ENCODE measurements at places on chromosomes 2 and 18. TPM values are rescaled to one million over a fixed set of nuclear protein-coding genes. Genes with fewer than 3 reads are reported as not detected.

Gene OR6B2
- not detected for total RNA-seq

Gene ST6GAL2
- total RNA-seq, result not detected

Gene MDH1B
- 0.57 TPM for total RNA-seq

Gene DLX1
- not detected for total RNA-seq

Gene TUBA3E
- not detected for total RNA-seq

Gene SNRPD1
- 102 TPM for total RNA-seq

Gene SOX11
- total RNA-seq, result not detected

Gene IL1B
- not detected for total RNA-seq

Gene CXCR1
- 0.55 TPM for total RNA-seq

Gene SCYGR3
- not detected for total RNA-seq

GRCh38 chr2:239670463-239671120 lies 269.8 kb upstream of the HDAC4 start:
- no peaks in the 10 kb centered on the region for H3K36me3 ChIP-seq
- no peaks in the 10 kb centered on the region for H3K4me1 ChIP-seq
- no peak overlapping the region for H3K27ac ChIP-seq
- no peak for DNase-seq
- H3K27me3 ChIP-seq, result no peaks in the 10 kb centered on the region
- no peak overlapping the region for H3K4me3 ChIP-seq

DNA sequence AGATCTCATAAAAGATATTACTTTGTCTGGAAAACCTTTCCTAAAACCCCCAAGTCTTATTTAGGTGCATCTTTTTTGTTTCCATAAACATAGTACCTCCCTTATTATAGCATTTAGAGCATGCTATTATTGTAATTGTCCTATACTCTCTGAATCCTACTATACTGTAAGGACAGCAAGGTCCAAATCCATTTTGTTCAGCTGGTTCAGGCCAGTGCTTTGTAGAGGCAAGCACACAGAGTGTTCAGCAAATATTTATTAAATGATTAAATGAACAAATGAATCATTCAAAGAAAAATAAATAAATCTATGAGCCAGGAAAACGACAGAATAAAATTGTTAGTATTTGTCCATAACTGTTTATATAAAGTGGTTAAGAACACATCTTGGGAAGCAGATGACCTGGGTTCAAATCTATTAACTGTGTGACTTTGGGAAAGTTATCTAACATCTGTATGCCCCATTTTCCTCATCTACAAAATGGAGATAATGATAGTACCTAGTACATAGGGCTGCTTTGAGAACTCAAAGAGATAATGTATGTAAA lies 86.0 kb downstream of the COL3A1 start:
- H3K27me3 ChIP-seq, result no peaks in the 10 kb centered on the region
- H3K4me1 ChIP-seq, result no peaks in the 10 kb centered on the region
- DNase-seq, result no peak
- no peak overlapping the region for H3K4me3 ChIP-seq

DNA sequence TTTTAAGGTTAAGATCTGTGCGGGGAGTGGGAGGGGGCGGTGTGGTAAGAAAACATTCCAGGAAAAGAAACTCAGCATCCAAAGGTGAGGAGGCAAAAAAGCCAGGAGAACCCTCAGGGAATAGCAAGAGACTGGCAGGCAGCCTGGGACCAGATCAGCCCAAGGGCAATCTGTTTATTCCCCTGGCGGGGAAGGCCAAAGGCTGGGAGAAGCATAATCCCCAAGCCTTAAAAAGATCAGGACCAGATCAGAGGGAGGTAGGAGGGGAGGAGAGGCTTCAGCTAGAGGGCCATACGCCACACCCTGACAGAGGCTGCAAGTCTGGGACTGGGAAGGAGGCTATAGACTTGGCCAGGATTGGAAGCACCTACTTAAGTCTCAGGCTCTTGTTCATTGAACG lies 163.0 kb upstream of the PXDN start:
- H3K27ac ChIP-seq, result no peak overlapping the region
- no peaks in the 10 kb centered on the region for H3K27me3 ChIP-seq
- no peak for DNase-seq
- no peaks in the 10 kb centered on the region for H3K36me3 ChIP-seq
- no peaks in the 10 kb centered on the region for H3K4me1 ChIP-seq

GRCh38 chr2:231379266-231380215 lies 16.0 kb upstream of the B3GNT7 start:
- DNase-seq, result no peak
- no peak overlapping the region for H3K4me3 ChIP-seq
- H3K4me1 ChIP-seq, result no peaks in the 10 kb centered on the region
- H3K27ac ChIP-seq, result no peak overlapping the region
- H3K27me3 ChIP-seq, result no peaks in the 10 kb centered on the region

DNA sequence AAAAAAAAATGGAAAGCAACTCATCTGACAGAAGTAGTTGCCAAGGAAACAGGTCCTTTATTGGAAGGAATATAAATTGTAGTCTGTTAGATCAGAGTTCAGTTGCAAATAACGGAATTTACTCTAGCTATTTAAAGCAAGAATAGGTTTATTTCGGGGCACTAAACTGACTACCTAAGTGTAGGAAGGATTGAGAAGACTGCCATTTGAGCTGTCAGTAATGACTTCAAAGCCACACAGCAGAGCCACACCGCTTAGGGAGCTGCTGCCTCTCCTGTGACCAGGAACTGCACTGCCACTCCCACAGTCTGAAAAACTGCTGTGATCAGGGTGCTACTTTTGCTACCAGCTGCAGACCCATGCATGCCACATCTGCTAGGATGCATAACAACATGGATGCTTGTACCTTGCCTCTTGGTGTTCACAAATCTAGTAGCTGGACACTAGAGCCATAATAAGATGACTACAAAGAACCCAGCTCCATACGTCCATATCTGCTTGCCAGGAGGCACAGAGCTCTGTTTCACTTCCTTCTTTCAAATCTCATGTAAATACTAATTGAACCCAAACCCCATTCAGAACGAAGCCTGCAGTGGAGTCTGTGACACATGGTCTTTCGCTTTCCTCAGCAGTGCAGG lies 2.2 kb downstream of the DSG2 start:
- no peak for DNase-seq
- H3K4me3 ChIP-seq, result no peak overlapping the region
- H3K36me3 ChIP-seq, result no peaks in the 10 kb centered on the region
- H3K27me3 ChIP-seq, result peaks cover 40% of the 10 kb centered on the region

DNA sequence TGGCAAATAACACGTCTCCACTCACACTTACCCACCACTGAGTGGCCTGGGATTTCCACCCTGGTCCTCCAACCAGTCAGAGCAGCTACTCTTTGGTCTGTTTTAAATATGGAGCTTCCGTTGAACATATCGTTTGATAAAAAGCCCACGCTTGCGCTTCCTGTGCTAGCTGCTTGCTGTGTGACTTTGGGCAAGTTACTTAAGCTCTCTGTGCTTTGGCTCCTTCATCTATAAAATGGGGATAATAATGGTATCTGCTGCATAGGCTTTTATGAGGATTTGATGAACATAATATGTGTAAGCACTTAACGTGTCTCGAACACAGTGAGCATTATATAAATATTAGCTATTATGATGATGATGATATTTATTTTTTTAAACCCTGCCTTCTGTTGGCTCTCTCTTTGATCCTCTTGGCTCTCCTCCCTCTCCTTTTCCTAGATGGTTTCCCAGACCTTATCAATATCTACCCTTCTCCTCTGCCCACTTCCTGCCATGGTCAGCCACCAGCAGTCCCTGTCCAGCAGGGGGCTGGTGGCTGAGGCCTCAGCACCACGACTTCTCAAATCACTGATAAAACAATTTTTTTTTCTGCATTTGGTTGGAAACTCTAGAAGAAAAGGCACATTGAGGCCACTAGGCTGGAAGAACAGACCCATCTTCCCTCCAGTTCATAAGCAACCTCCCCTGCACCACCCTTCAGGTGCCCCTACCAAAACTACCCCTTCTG lies 191.9 kb downstream of the LOXHD1 start:
- peaks cover 11% of the 10 kb centered on the region for H3K27me3 ChIP-seq
- no peak overlapping the region for H3K4me3 ChIP-seq
- no peaks in the 10 kb centered on the region for H3K36me3 ChIP-seq
- no peak overlapping the region for H3K27ac ChIP-seq

DNA sequence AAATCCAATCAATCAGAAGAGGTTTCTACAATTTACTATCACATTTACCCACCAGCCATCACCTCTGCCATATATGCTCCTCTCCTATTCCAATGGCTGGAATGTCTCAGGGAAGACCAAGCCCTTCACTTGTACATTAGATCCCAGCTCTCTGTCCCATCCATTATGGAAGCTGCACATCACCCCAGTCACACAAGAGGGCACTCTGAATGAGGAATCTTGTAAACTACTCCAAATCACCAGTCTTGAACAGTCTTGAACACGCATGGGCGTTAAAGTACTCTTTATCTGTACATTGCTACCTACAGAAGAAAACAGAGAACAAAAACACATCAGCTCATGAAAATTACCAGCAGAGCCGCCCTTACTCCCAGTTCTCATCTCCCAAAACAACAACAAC lies 38.7 kb downstream of the ZC3H8 start:
- H3K4me3 ChIP-seq, result no peak overlapping the region
- no peak for DNase-seq
- H3K27ac ChIP-seq, result no peak overlapping the region
- no peaks in the 10 kb centered on the region for H3K4me1 ChIP-seq
- H3K27me3 ChIP-seq, result no peaks in the 10 kb centered on the region

GRCh38 chr18:6614952-6615351 lies 114.6 kb upstream of the ARHGAP28 start:
- no peak overlapping the region for H3K27ac ChIP-seq
- H3K36me3 ChIP-seq, result no peaks in the 10 kb centered on the region
- DNase-seq, result no peak

- no peaks in the 10 kb centered on the region for H3K27me3 ChIP-seq
- H3K4me1 ChIP-seq, result no peaks in the 10 kb centered on the region
- H3K27ac ChIP-seq, result no peak overlapping the region
- DNase-seq, result no peak
Observed at GRCh38 chr2:71715951-71716696, 262.8 kb downstream of the DYSF start.

DNA sequence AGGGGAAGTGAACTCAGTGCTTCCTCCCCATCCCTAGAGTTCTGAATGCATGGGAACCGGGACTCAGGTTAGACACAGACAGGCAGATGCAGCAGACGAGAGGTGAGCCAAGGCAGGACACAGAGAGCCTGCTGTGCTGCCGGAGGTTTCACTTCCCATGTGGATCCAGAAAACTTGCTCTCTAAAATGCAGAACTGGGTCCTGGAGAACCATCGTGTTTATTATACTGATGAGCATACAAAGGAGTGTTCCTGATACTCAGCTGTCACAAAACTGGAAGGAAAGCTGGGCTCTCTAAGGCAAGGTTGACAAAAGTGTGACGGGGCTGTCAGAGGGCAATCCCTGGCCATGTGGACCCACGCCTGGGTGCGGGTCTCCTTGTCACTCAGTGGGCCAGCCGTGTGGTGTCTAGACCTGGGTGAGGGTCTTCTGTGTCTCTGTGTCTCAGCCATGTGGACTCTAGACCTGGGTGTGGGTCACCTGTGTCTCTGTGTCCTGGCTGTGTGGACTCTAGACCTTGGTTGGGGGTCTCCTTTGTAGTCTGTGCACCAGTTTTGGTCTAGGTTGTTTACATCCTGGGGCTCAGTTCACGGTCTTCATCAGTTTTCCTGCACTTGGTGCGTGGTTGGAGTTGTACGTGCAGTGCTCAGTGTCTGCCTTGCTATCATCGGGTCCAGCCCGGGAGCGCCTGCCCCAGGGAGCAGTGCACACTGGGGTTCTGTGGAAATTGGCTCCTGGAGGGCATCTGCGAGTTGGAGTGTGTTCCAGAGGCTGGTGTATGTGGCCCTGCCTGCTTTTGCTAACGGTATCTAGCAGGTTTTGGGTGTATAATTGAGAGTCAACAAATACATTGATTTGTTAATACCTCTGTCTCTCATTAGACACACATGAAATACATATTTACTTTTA lies 141.1 kb downstream of the ATP9B start:
- no peaks in the 10 kb centered on the region for H3K27me3 ChIP-seq
- DNase-seq, result no peak
- H3K4me1 ChIP-seq, result no peaks in the 10 kb centered on the region

DNA sequence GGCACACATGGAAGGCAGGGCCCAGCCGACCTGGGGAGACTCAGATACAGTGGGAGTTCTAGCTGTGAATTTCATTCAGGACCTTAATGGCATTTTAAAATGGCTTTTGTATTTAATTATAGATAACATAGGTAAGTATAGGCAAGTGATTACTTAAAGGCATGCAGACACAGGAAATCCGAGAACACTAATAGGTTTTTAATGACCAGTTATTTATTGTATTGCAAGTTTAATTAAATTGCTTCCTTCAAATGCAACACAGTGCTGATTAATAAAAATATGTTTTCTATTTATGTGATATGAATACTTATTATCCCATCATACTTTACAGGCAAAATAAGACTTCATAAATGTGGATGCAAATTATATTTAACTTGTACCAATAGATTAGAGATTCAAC lies 19.7 kb upstream of the SH3RF3 start:
- no peak overlapping the region for H3K27ac ChIP-seq
- no peaks in the 10 kb centered on the region for H3K27me3 ChIP-seq
- no peak overlapping the region for H3K4me3 ChIP-seq
- H3K36me3 ChIP-seq, result no peaks in the 10 kb centered on the region

- H3K36me3 ChIP-seq, result no peaks in the 10 kb centered on the region
- H3K4me1 ChIP-seq, result no peaks in the 10 kb centered on the region
- no peak overlapping the region for H3K4me3 ChIP-seq
- H3K27ac ChIP-seq, result no peak overlapping the region
- DNase-seq, result no peak
- H3K27me3 ChIP-seq, result peaks cover 3% of the 10 kb centered on the region
Observed at GRCh38 chr18:34993289-34993688, 47.9 kb upstream of the MAPRE2 start.

GRCh38 chr2:127293386-127293747 lies 577 bp downstream of the ERCC3 start:
- H3K36me3 ChIP-seq, result peaks cover 50% of the 10 kb centered on the region
- H3K27me3 ChIP-seq, result no peaks in the 10 kb centered on the region
- DNase-seq, result no peak
- H3K27ac ChIP-seq, result peak overlapping the region; percentile 98
- H3K4me1 ChIP-seq, result peaks cover 28% of the 10 kb centered on the region

DNA sequence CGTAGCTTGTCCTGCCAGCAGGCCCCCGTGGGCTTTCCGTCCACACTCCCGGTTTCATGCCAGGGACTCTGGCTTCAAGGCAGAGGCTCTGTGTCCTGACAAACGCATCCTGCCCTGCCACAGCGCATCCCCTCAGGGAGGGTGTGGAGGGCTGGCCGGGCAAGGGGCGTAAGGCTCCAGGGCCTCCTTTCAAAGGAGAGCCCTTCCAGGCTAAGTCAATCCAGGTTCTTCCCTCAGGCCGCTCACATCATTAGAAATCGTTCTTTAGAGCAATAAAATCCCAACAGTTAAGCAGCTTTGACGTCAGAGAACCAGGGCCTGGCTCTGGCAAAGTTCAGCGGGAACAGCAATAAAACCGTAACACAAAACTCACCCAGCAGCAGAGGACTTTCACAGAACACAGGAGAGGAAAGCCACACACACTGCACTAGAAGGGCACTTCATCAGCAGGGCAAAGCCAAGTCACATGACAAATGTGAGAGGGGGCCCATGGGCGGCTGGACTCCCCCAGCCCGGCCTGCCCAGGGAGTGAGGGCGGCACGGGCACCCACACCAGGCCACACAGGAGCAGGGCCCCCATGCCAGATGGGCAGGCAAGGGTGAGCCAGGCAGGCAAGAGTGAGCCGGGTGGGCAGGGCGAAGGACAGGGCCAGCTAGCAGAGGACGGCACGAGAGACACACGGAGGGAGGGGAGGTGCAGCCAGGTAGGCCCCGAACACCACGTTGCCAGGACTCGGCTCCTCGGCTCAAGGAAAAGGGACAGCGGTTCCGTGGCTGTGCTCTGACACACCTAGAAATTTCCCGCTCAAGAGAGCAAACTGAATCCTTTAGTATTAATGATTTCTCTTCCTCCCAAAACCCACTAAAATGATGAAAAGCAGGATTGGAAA lies 52.0 kb downstream of the HDAC4 start:
- H3K27me3 ChIP-seq, result no peaks in the 10 kb centered on the region
- no peak overlapping the region for H3K27ac ChIP-seq
- no peak overlapping the region for H3K4me3 ChIP-seq
- H3K36me3 ChIP-seq, result peaks cover 17% of the 10 kb centered on the region
- H3K4me1 ChIP-seq, result peaks cover 6% of the 10 kb centered on the region
- DNase-seq, result no peak
